Fibroblast of skin of left biceps (primary cell): ENCODE measurements at places on chromosomes 3 and 15.

DNA sequence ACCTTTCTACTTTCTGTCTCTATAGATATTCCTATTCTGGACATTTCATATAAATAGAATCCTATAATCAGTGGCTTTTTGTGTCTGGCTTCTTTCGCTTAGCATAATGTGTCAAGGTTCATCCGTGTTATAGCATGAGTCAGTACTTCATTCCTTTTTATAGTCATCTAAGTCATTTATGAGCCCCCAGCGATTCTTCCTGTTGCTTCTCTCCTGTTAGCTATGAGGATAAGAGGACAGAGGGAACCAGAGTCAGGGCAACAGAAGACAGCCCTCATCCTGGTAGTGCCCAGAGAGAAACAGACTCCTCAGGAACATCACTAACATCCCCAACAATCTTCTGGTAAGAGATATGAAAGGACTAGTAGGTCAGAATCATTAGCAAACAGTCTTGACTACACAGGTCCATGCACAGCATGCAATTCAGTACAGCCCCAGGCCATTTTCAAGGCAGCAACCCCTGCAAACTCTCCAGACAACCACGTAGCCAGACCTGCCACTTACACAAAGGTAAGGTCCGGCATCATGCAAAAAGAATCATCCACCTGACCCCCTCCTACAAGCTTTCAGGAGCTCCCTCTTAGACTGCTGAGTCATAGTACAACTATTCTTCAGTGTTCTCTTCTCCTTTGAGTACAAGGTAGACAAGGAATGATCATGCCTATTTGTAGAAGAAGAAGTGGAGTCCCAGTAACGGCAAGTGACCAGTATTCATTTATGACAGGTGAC, 91.5 kb downstream of the MYLK start:
- no peak for DNase-seq

DNA sequence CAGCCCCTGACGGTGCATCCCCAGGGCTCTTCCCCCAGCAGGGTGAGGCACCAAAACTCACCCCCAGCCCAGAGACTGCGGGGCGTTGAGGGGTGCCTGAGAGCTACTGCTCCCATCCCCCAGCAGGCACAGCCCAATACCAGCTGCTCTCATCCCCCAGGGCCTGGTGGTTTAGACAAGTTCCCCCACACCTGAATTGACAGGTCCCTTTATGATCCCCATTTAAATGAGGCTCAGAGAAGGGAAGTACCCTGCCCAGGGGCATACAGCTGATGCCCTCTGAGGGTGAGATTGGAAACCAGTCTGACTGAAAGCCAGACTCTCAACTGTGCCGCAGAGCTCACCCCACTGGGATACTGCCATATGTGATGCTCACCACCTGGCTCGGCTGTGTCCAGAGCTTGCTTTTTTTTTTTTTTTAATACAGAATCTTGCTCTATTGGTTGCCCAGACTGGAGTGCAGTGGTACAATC, 20.1 kb downstream of the DUSP7 start:
- DNase-seq: no peak

- DNase-seq: no peak
Observed at GRCh38 chr3:5709714-5710113, 522.2 kb downstream of the EDEM1 start.

- DNase-seq: no peak
Observed at GRCh38 chr3:124483915-124484470, 246.3 kb upstream of the UMPS start.

GRCh38 chr3:49377483-49377882, 19.3 kb upstream of the GPX1 start:
- DNase-seq: no peak

DNA sequence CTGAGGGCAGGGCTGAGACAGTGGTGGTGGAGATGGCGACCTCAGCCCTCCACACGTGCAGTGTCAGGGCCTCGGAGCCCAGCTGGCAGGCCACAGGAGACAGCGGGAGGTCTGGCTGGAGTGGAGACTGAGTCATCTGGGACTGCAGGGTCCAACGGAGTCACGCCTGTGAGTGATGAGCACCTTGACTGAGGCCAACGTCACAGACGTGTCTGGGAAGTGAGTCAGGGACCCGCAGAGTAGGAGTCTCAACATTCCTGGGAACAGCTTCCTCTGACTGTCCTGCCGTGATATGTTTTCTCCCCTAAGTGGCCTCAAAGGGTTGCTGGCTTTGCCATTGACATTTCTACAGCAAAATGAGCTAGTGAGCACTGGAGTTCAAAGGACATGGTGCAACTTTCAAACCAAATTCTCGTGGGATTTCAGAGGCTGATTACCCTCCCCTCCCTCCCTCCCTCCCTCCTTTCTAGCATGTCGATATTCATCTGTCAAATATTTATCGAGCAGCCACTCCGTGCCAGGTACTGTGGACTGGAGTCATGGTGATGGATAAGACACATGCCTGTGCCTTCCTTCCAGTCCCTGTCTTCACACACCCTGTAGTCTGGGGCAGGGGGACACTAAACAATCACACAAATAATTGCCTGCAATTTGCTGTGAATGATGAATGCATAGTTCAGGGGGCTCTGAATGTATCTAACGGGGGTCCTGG, 53.3 kb upstream of the AMOTL2 start:
- DNase-seq: peak; percentile 98

- DNase-seq: no peak
Observed at GRCh38 chr3:29481969-29482767, 201.3 kb downstream of the RBMS3 start.

DNA sequence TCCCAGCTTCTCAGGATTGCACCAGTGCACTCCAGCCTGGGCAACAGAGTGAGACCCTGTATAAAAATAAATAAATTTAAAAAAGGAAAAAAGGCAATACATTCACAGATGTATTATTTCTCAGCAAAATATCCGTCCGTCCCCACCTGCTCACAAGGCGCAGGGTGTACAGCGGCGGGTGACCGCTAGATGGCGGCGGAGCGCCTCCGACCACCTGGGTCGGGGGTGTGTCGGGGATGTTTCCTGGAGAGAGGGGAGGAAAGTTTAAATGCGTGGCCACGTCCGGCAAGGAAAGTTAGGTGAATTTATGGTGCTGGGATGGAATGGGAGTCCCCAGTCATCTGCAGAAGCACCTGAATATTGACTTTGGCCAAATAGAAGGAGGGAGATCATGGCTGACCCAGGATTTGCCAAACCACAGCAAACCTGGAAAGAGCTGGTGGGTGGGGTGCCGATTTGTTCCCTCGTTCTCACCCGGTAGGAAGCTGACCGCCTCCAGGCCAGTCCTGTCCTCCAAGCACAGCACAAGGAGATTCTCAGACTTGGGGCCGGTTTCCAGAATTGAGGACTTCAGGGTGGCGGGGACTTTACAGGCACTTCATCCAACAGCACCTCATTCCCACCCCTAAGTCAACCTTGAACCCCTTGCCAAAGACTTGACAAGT, 88.3 kb downstream of the TMEM266 start:
- no peak for DNase-seq

- peak; percentile 95 for DNase-seq
Observed at GRCh38 chr15:96273317-96274086, 57.0 kb upstream of the NR2F2 start.

DNA sequence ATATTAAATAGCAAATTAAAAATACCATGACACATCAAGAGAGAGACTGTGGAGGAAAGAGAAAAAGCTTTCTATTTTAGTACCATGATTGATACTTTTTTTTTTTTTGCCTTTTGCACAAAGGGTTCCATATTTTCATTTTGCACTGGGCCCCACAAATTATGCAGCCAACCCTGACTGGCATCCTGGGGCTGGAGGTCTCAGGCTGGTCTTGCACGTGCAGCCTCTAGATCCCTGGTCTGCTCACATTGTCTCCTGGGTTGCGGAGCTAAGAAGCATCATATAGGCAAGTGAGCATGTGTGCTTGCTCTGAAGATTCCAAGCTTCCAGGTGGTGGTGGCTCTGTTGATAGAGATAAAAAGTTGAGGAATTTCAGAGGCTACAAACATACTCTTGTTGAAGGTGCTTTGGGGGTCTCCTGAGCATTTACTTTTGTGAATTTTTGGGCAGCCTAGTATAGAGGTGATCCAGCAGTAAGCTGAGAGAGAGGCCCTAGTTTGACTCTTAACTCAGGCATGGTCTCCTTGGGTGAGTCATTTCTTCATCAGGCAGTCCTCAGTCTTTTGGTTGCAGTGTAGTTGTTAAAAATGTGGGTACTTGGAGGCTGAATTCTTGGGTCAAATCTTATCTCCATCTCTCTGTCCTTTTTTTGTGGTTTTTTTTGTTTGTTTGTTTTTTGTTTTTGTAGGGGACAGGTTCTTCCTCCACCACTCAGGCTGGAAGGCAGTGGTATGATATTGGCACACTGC, 31.3 kb downstream of the SMAD3 start:
- no peak for DNase-seq

DNA sequence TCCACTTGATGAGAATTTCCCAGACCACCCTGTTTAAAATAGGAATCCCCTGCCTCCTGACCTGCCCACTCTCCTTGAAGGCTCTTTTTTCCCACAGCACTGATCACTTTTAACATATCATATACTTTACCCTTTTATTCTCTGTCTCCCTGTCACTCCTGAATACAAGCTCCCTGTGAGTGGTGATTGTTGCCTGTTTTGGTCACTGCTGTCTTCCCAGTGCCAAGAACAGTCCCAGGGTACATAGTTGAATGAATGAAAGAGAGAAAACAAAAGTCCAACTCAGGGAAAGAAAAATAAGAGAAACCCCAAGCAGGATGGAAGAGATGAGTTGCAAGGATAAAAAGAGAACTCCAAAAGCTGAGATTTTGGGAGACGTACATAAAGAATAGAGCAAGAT, 500.3 kb upstream of the LMCD1 start:
- DNase-seq: no peak

DNA sequence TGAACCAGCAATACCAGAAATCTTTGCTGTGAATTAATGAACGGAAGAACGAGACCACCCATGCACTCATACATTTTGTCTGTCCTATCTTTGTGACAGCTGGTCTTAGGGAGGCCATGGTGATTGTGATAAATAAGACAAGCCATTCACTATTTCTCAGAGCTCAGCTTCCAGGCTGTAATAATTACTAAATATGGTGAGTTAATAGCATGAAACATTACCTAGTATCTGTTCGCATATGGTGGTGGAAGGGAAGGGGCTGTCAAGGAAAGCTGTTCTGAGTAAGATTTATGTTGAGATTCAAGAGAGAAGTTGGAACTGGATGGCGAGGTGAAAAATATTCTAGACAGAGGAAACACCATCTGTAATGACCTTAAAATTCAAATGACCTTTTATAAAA, 719.0 kb upstream of the ZNF385D start:
- no peak for DNase-seq

- DNase-seq: no peak
Observed at GRCh38 chr3:144128108-144128892, 156.7 kb downstream of the DIPK2A start.

DNA sequence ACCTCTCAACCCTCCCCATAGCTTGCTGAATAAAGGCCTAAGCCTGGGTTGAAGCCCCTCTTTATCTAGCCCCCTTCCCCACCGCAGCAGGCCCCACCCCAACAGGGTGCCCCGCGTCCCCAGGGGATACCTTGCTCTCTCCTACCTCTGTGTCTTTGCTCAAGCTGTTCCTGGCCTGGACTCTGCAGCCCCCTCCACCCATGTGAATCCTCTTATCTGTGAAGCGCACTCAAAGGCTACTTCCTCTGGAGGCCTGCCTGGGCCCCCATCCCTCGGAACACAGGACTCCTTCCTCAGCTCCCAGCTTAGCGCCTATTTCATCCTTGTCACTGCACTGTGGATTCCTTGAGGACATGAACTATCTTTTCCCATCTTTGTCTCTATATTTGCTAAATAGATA, 61.4 kb upstream of the HERC1 start:
- DNase-seq: no peak

DNA sequence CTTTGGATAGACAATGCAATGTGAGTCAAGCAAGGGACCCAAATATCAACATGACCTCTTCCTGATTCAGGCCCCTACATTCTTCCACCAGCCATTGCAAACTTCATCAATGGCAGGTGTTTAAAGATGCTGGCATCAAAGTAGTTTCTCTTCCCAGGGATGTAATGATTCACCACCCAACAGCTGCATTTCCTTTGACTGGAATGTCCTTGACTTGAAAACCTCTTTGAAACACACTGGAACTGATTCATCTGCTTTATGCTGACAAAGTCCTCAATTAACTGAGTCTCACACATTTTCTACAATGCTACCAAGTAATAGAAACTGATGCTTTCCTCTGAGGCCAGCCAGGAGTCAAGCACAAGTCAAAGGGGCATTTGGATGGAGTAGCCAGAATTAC, 385.5 kb downstream of the GBE1 start:
- DNase-seq: no peak

DNA sequence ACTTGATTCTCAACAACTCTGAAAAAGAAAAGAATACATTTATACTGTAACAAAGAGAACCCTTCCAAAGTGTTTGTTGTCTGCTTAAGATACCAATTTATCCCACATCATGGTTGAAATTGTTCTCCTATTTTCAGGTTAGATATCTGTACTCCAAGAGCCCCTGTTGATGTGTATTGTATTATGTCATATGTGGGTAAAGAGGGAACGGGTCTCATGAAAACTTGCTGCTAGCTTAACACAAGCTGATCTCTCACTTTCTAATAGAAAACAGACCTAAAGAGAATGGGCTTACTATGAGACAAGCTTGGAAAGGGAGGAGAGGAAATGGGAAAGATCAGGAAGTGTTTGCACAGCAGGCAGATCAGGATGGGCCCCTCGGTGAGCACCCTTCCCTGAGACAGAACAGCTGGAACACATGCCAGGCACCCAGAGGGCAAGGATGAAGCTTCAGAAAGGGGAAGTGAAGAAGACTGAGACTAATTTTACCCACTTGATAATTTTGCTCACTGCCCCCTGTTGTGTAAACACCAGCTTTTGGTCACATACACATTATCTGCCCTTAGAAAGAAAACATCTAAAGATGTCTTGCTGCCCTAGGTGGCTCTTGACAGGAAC, 747.9 kb upstream of the CCDC54 start:
- no peak for DNase-seq

GRCh38 chr3:34131091-34131490, 332.7 kb downstream of the PDCD6IP start:
- DNase-seq: no peak

GRCh38 chr3:139326707-139327106, 17.1 kb upstream of the MRPS22 start:
- DNase-seq: no peak

DNA sequence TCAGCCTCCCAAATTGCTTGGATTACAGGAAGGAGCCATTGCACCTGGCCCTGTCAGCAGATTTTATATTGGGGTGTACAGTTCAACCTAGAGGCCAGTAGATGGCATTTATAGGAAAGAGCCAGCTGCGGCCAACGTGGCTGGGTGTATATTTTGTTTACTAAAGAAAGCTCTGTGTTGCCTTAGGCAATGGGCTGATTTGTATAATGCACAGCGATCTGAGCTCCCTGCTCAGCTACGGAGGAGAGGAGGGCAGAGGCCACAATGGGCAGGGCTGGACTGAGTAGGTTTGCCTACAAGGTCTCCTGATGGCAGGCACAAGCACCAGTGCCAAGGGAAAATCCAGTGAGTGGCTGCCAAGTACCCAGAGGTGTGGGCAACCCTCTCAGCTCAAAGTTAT, 282.4 kb downstream of the ARPP21 start:
- DNase-seq: no peak
